ENCODE measurements at places on chromosomes 6 and 20.

DNA sequence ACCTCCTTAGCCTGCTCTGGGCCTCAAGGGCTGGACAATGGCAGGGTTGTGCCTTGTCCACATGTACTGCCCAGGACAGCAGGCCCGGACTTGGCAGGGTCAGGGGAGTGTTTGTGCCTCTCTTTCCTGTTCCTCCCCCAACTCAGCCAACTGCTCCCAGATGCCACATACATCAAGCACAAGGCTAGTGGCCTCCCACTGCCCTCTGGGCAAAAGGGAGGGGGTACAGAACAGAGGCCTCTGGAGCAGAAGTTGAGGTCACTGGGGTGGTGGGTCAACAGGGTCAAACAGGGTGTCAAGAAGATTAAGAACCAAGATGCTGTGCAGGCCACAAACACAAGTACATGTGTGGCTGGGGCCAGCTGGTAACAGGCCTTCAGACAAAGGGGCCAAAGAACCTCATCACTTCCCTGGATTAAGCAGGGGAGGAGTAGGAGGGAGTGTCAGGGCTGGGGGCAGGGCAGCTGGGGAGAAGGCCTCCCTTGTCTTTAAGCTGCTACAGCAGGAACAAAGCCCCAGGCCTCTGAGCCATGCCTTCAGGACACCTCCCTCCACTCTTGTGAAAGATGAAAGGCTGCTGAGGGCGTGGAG is 36.0 kb downstream of the KCNK5 start:
- no peak for DNase-seq

DNA sequence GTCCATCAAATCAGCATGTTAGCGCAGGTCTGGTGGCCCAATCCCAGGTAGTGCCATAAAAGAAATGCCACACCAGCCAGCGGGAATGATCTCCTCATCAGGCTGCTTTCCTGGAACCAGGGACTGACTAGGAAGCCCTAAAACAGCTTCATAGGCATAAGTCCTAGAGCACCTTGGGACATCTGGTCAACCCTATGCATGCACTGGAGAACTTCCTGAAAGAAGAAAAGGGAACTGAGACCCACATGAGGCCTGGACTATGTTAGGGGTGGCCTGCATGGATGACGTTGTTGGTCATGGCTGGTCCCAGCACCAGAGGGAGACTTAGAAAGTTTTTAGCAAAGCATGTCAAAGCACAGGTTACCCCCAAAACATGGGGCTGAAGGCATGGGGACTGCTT is 7.6 kb upstream of the KCNK16 start:
- no peak for DNase-seq

DNA sequence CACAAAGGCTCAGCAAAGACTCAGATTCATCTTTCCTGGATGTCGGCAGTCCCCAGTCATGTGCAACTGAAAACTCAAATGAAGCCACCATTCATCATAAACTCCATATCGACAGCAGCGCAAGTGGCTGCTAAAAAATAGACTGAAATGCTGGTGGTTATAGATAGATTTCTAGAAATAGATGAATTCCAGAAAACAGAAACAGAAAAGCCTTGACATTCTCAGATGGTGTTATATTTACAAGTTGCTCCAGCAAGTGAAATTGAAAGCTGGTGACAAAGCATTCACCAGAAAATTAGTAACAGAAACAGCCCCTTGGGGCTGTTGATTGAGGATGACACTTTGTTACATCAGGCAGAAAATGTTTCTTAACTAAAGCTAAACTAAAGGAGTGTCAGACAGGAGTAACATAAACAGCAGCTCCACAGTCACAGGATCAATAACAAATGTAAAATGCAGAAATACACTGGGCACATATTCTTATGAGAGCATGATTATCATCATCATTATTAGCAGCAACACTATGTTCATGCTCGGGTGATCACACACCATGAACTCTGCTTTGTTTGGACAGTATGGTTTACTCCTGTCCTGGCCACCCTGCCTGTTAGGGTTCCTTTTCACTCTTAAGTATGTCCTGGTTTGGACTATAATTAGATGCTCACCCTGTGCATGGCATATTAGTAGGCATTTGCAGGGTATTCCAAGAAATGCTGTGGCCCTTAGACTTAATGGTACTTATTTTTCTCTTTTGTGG is 36.4 kb upstream of the SLC35F1 start:
- no peak for DNase-seq

DNA sequence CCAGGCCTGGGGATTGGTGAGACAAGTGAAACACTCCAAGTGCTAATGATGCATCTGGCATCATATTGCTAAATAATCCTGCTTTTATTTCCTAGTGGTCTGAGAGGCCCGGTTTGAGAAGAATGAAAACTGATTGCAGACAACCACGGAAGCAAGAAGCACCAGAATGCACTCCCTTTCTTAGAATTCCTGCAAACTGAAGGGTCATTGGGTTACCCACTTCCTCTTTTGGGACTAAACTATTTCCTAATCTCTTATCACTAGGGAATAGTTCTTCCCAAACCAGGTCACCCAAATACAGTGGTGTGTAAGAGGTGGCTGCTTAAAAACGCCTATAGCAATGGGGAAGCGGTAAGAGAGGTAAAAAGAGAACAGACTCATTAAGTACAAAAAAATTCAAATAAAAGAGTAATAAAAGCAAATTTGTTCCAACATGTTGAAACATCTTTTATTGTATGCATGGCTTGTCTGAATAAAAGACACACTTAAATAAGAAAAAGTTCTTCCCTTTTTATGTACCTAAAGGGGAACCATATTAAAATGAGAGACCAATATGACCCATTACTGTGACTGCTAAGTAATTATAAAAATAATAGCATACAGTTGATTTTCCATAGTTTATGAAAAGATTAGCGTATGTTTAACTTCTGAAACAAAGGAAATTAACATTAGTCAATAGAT is 125.8 kb downstream of the MYB start:
- no peak for DNase-seq

DNA sequence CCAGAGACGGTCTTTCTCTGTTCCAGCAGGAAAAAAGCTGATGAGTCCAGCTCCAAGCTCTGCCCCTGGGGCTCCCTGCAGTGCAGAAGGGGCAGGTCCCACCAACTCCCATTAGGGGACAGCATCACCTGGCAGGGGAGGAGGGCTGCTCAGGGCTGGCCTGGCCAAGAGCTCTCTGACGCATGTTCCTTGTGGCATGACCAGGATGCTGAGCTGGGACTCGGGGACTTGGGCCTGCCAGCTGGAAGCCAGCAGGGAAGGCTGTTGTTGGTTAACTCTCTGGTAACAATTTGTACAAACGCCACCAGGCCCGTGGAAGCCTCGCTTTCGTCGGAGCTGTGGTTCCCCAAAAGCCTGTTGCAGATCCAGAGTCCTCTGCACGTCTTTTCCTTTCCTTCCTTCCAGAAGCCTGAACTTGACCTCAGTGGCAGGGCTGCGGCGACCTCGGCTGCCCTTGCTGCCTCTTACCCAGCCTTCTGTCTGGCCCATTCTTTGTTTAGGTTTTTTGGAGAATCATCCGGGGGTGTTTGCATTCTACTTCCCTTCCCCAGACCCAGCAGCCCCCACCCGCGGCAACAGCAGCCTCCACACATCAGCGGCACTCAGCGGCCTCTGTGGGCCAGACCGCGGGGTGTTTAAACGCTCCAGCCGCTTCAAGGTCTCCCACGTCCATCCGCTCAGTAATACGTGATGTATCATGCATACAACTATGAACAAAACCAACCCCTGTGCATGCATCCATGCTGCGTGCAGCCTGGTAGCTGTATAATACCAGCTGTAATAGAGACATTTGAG is 63.3 kb downstream of the GNAS-AS1 start:
- DNase-seq = no peak

GRCh38 chr20:47161411-47161810 is 195.1 kb downstream of the ZMYND8 start:
- no peak for DNase-seq

GRCh38 chr6:14401246-14401645 is 283.7 kb downstream of the CD83 start:
- no peak for DNase-seq

GRCh38 chr6:70286905-70287304 is 16.0 kb downstream of the COL9A1 start:
- DNase-seq = no peak

- no peak for DNase-seq
These were observed 112.3 kb upstream of the MARCKS start for GRCh38 chr6:113744861-113745260.

DNA sequence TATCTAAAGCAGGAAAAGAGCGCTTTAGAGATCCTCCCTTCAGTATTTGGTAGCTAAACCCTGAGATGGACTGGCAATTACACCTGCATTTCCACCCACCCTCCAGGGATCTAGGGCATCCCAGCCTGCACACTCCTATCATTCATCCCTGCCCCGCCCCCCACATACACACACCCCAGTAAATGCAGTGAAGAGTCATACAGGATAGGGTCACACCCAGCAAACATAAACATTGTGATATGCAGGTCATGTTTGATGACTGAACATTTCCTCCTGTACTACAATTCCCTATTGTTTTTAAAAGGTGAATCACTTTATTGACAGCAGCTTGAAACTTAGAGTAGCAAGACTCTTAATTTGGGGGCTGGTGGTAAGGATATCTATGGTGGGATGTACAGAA is 112.9 kb downstream of the FOXO3 start:
- DNase-seq = no peak

DNA sequence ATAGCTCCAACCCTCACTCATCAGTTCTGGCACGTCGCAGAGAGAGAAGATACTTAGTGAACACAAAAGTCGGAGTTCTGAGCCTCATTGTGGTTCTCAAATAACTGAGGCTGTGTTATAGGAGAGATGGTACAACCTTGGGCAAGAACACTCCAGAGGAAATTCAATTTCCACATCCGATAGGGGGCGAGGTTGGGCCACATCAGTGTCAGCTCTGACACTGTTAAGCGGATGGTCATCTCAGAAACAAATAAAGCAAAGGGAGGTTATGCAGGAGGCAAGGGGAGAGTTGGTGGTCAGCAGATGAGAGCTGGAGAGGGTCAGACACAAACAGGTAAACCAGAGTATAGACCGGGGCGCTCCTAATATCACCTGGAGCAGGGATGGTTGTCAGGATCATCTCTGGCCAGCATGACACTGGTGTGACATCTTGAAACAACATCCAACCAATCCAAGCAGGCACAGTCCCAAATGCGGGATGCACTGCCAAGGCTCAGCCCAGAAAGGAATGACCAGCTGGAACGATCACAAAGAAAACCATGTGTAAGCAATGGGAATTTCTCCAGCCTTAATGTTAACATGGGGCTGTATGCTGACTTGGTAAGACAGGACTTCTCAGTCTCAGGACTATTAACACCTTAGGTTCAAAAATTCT is 331.8 kb downstream of the HACE1 start:
- peak; percentile 44 for DNase-seq

DNA sequence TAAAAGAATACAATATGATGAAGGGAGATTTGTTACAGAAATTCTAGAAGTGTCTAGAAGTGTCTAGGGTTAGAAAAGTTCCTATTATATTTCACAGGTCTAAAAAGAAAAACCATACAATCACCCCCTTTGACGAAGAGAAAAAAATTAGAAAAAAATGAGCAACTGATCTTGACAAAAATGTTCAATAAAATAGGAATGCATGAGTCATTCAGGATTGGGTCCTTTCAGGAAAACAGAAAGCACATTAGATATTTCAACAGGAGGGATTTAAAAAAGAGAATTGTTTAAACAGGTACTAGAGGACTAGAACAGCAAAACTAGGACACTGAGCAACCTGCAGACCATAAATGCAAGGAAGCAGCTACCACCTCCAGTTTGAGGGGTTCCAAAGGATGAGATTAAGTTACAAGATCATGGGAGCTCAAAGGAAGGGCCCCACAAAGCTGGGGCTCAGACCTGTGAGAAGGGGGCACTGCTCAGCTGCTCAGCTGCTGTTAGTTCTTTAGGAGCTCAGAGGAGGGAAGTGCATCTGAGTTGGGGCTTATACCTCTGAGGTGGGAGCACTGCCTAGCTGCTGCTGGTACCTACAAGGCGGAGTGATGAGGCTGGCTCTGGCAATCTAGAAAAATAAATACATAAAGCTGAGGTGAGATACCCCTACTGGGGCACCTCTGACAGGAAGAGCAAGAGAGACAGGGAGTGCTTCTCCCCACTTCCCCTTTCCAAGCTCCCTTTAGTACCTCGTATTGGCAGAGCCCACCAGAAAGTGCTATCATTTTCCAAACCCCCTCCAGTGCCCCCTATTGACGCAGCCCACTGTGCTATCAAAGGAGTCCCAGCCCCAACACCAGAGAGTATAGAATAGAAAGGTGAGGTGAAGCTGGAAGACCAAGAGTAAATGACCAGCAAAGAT is 27.1 kb upstream of the BEND6 start:
- no peak for DNase-seq

- DNase-seq = no peak
These were observed 18.6 kb upstream of the TENT5A start for GRCh38 chr6:81771097-81771496.

GRCh38 chr6:33985947-33986346 is 159.9 kb downstream of the GRM4 start:
- no peak for DNase-seq

DNA sequence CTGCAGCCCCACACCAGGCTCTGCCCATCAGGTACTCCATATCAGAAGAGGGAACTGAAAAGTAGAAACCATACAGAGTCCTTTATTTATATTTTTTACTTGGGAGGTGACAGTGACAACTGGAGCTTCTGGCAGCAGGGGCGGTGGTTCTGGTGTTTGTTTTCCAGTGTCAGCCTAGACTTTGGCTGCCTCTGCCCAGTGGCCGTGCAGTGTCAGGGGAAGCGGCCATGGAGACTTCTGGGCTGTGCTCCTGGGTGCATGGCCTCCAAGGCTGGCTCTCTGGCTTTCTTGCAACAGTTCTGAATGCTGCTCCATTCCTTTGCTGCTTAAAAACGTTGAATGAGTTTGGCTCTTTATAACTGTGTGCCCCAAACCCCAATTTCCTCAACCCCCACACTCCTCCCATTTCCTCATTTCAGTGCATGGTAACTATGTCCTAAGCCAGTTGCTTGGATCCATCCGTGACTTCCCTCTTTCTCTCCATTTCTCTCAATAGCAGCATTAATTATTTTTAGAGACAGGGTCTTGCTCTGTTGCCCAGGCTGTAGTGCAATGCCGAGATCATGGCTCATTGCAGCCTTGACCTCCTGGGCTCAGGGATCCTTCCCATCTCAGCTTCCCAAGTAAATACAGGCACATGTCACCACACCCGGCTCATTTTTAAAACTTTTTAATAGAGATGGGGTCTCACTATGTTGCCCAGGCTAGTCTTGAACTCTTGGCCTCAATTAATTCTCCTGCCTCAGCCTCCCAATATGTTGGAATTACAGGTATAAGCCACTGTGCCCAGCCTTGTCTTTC is 141.1 kb upstream of the SGK1 start:
- no peak for DNase-seq
